Liver (tissue), 10 donors: ENCODE measurements at places on chromosomes 7 and 10. TPM values are rescaled to one million over a fixed set of nuclear protein-coding genes. Genes with fewer than 3 reads are reported as not detected.
A peak's percentile ranks its signal among the peaks of the same experiment; 100 is the strongest.

- H3K27ac ChIP-seq: no peak overlapping the region
- peaks cover 3% of the 10 kb centered on the region for H3K27me3 ChIP-seq
- DNase-seq: no peak
- H3K36me3 ChIP-seq: no peaks in the 10 kb centered on the region
These were observed 17.9 kb downstream of the HECW1 start for GRCh38 chr7:43130347-43130746.

DNA sequence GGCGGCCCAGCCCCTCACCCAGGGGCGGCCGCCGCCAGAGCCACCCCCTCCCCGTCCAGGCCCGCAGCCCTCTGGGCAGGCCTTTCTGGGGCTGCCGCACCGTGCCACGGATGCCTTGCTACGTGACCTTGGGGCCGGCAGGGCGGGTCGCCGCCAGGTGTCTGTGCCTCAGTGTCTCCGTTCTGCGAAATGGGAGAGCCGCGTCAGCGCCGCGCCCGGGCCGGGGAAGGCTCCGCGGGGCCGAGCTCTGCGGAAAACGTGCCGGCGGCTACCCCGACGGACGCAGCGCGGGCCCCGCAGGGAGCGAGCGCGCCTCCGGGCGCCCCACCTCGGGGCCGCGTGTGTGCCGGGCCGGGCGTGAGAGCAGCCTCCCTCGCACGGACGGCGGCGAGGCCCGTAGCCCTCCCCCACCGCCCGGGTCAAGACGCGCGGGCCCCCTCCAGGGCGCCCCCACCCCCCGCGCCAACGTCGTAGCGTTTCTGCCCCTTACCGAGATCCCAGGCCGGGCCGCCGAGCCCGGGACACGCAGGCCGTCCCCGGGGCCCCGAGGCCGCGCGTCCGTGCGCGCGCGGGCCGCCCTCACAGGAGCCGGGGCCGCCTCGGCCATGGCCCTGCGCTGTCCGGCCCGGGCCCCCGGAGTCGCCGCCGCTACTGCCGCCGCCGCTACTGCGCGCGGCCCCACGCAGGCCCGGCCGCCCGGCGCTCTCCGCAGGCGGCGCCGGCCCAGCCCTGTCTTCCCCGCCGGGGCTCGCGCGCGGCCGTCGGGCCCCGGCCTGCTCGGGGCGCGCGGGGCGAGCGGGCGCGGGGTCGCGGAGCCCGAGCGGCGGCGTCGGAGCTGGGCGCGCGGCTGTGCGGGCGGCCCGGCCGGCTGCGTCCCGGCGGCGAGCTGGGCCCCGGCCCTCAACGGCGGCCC, 1.1 kb downstream of the ZNF777 start:
- H3K4me1 ChIP-seq: peaks cover 11% of the 10 kb centered on the region
- DNase-seq: no peak
- H3K27me3 ChIP-seq: no peaks in the 10 kb centered on the region

- H3K4me1 ChIP-seq: no peaks in the 10 kb centered on the region
- H3K36me3 ChIP-seq: no peaks in the 10 kb centered on the region
- DNase-seq: peak; percentile 56
- H3K27ac ChIP-seq: no peak overlapping the region
- H3K4me3 ChIP-seq: no peak overlapping the region
These were observed 15.5 kb upstream of the SLC18A3 start for GRCh38 chr10:49594594-49594993.

- H3K4me1 ChIP-seq: peaks cover 11% of the 10 kb centered on the region
- H3K4me3 ChIP-seq: no peak overlapping the region
- DNase-seq: no peak
- no peaks in the 10 kb centered on the region for H3K36me3 ChIP-seq
- no peak overlapping the region for H3K27ac ChIP-seq
These were observed 2.2 kb downstream of the C10orf67 start for GRCh38 chr10:23342213-23342884.

Gene UNCX
- not detected for total RNA-seq

Gene GBX1
- not detected for total RNA-seq

DNA sequence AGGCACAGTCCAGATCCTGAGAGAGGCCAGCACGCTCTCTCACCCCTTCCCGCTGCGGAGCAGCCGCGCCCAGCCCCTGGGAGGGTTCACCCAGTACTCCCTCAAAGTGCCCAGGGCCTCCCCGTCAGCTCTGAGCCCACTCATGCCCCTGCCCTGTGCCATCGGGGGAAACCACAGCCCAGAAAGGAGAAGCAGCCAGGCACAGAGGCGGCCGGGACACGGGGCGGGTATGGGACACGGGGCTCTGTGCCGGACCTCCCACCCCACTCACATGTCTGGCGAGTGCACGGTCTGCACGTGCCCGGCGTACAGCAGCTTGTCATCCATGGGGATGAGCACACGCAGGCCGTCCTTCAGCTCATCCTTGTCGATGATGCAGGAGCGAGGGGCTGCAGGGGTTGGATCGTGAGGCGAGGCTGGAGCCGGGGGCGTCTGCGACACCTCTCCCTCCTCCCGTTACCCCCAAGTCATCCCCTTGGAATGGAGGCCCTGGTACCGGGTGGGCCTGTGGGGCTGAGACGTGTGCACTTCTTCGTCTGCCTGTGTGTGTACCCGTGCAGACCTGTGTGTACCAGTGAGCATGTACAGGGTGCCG, 38.2 kb downstream of the SLC29A4 start:
- no peaks in the 10 kb centered on the region for H3K27me3 ChIP-seq
- peaks cover 55% of the 10 kb centered on the region for H3K36me3 ChIP-seq
- no peak for DNase-seq
- H3K27ac ChIP-seq: no peak overlapping the region
- no peak overlapping the region for H3K4me3 ChIP-seq
- H3K4me1 ChIP-seq: no peaks in the 10 kb centered on the region

DNA sequence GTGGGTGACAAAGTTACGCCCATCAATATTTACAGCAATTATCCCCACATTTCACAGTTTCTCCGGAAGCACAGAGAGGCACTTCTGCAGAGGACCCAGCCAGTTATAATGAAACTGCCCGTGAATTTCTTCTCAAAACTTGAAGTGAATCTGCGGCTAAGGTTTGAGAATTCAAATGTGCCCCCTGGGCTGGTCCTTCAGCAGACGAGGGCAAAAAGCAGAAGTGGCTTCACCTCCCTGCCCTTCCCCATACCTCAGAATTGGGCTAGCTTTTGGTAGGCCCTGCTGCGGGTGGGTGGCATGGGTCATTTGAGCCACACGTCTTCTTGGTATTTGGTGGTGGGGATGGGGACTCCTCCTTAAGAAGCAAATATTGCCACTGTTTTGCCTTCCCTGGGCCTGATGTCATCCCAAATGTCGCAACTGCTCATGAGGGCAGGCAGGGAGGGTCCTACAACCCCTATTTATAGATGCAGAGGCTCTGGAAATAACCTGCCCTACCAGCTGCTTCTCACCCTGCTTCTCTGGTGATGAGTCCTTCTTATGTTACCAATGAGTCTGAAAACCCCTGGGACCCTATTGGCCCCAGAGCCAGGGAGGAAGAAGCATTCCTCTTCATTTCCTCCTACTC, 16.6 kb upstream of the WDFY4 start:
- H3K27ac ChIP-seq: no peak overlapping the region
- H3K27me3 ChIP-seq: no peaks in the 10 kb centered on the region
- no peaks in the 10 kb centered on the region for H3K36me3 ChIP-seq
- H3K4me1 ChIP-seq: no peaks in the 10 kb centered on the region
- H3K4me3 ChIP-seq: no peak overlapping the region
- DNase-seq: no peak

DNA sequence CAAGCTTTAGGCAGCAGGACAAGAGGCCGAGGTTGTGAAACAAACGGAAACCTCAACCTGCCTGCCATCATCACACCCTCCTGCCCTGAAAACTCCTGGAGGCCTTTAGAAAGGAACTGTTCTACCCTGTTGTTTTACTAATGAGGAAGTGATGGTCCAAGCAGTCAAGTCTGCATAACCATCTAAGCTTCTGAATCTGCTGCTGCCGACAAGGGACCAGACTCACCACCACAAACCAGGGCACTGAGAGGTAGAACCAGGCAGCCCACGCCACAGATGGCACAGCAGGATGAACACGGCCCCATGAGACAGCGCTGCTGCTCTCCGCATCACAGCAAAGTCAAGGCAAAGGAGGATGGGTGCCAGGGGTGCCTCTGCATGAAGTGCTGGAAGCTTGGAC, 209.4 kb downstream of the CELF2 start:
- H3K4me3 ChIP-seq: no peak overlapping the region
- H3K4me1 ChIP-seq: no peaks in the 10 kb centered on the region
- DNase-seq: no peak

Gene TBL2
- total RNA-seq: 16.5 TPM

Gene GSTO1
- total RNA-seq: 137 TPM

Gene SAP25
- total RNA-seq: 0.33 TPM
